Astrocyte (in vitro differentiated cells and primary cell): ENCODE measurements at places on chromosomes 2 and 18.

- peak; percentile 63 for DNase-seq
Measured at GRCh38 chr18:57649556-57650500, 28.2 kb upstream of the NARS1 start.

DNA sequence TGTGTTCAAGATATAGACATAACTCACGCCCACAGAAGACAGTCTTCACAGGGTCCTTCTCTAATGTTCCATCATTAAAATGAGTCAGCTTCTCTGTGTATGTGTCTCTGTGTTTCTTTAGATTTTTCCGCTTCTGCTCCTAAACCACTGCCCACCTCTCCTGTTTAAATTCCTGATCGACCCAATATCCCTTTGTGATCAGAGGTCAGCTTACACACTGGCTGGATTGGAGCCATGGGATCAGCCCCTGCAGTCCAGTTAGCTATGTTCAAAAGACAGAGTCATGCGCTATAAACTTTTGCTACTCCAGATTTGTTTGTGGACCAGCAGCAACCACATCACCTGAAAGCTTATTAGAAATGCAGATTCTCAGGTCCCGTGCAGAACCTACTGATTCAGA, 229.2 kb downstream of the C1D start:
- DNase-seq: no peak

GRCh38 chr2:64485961-64486360, 32.0 kb downstream of the LGALSL start:
- no peak for DNase-seq

GRCh38 chr2:85116207-85116606, 17.0 kb upstream of the TCF7L1 start:
- DNase-seq: no peak

DNA sequence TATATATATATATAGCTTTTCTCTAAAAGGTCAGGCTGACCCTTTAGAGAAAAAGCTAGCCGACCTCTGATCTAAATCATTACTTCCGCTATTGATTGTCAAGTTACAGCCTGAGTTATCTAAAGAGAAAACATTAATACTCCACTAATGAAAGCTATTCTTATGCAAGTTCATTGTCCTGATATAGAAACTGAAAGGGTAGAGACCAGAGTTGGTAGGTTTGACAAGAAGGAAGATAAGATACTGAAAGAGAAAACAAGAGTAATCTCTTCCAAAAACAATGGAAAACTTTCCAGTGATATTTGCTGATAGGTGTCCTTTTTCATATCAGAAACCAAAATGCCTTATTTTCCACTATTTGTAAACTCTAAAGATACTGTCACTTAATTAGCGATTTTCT, 62.8 kb upstream of the SLC39A10 start:
- DNase-seq: no peak
